ENCODE measurements at places on chromosomes 7 and 10.

- peak; percentile 97 for DNase-seq
Measured at GRCh38 chr7:63900394-63901203, 98.0 kb upstream of the ZNF722 start.

GRCh38 chr10:12466704-12467305, 117.5 kb downstream of the CAMK1D start:
- no peak for DNase-seq

DNA sequence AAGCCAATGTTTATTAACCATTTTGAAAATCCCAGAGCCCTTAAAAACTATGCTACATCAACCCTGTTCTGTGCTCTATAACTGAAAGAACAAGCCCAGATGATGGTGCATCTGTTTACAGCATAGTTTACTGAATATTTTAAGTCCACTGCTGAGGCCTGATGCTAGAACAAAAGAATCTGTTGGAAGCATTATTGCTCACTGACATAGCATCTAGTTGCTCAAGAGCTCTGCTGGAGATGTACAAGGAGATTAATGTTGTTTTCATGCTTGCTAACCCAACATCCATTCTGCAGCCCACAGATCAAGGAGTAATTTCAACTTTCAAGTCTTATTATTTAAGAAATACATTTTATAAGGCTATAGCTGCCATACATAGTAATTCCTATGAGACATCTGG, 181.3 kb upstream of the FEZF1 start:
- no peak for DNase-seq

GRCh38 chr7:115516341-115516740, 514.2 kb downstream of the TFEC start:
- no peak for DNase-seq

DNA sequence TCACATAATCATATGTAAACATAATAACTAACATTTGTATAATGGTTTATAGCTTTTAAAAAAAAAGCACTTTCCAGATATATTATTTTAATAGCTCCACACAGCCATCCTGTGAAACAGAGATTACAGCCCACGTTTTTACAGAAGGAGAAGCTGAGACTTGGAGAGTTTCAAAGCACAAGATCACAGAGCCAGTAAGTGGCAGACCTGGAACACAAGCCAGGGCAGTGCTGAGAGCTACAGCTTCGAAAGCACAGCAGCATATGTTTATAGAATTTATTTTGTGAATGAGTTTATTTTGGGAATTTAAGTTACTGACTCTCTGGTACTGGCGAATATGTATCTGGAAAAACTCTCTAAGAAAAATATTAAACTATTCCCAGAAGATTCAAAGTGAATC, 149.4 kb downstream of the HDAC9 start:
- DNase-seq, result no peak

DNA sequence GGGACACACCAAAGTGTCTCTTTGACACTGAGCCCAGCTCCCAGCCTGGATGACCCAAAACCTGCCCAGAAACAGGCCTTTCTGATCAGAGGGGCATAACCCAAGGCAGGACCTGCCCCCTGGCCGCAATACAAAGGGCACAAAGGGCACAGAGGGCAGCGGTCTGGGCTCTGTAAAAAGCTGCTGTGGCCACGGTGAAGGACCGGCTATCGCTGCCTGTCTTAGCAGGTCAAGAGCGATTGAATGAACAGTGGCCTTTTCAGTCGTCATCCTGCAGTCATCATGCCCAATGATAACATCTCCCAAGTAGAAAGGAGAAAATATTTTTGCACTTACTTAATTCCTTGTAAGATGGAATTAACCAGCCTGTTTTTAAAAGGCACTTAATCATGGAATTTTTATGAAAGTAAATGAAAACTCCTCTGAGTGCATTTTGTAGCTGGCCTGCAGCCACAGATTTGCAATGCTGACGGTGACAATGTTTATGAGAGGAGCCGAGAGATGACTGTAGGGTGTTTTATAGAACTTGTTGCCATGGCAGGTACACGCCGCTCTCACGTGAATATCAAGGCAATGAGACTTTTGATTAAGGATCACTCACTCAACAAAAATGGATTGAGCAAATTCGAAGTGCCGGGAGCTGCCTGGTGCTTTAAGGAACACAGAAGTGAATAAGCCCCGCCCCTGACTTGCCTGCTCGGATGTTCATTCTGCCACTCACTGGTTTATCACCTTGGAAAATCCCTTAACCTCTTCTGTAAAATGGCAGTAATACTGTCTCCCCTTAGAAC, 47.3 kb upstream of the BHLHA15 start:
- DNase-seq, result no peak

DNA sequence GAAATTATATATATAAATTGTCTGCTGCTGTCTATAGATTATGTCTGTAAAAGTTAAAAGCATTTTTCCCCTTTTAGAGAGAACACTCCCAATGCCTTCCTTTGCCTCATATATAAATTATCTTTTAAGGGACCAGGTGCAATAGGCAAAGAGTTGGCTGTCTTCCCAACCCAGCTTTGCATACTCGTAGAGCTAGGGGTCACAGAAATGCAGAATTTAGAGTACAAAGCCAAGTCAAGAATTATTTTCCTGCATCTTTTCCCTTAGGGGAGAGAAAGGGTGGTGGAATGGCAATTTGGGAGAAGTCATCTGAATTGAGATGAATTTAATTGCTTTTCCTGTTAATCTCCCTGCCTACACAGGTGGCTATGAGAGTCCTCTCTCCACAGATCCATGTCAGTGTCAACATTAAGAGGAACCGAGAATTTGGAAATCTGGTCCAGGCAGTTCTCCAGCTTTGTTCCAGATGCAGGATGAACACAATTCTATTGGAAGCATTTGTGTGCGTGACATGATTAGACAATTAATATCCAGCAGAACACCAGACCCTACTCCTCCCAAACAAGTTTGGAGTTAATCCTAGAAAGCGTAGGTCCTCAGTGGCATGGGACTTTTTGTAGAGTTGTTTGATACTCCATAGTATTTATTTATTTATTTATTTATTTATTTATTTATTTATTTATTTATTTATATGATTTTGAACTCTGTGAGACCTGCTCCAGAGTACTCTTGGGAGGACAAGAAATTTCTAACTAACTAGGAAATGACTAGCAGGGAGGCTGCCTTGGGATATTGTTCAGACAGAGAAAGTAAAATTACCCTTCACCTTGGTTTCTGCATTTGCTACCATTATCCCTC, 80.3 kb upstream of the SKAP2 start:
- no peak for DNase-seq

GRCh38 chr10:60986791-60987190, 42.8 kb upstream of the RHOBTB1 start:
- DNase-seq, result no peak

DNA sequence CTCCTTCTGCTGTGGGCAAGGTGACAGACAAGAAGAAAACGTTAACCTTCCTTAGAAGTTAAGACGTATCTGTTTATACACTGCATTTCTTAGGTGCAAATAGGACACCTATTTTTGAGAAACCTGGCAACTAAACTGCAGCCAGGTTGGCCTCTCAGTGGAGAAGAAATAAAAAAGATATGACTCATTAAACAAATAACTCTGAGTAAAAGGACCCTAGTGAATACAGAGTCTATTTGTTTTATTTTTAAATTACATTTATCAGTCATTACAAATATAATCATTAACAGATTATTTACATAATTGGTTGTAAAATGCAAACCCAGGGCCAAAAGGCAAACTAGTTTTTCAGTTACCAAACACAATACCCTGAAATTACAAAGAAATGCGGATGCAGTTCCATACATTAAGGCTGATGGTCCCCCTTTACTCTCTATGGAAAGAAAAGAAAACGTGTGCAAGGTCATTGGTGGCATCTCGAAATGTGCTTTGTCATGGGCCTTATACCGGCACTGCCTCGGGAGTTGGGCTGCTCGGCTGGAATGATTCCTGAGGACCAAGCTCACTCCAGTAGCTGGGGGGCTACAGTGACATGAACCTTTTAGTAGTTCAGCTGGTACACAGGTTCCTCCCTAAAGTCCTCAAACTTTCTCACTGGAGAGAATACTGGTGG, 38.4 kb downstream of the ADRB1 start:
- DNase-seq, result no peak

GRCh38 chr10:87760195-87760905, 57.7 kb downstream of the ATAD1 start:
- no peak for DNase-seq

DNA sequence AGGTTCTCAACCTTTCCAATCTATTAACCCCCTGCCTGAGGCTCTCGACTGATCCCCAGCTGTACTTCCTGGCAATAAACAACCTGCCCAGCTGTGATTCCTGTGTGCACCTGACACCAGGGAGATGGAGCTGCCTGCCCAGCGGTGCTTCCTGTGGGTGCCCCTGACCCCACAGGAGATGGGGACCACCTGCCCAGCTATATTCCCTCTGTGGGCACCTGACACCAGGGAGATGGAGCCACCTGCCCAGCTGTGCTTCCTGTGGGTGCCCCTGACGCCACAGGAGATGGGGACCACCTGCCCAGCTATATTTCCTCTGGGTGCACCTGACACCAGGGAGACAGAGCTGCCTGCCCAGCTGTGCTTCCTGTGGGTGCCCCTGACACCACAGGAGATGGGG, 184.0 kb downstream of the DIP2C start:
- DNase-seq, result no peak

DNA sequence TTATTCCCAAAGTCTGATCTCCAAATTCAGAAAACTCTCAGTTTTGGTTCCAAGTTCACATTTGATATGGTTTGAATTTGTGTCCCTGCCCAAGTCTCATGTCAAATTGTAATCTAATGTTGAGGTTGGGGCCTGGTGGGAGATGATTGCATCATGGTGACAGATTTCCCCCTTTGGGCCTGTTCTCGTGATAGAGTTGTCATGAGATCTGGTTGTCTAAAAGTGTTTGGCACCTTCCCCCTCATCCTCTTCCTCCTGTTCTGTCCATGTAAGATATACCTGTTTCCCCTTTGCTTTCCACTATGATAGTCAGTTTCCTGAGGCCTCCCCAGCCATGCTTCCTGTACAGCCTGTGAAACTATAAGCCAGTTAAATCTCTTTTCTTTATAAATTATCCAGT, 138.6 kb downstream of the ARL4A start:
- no peak for DNase-seq

- no peak for DNase-seq
Measured at GRCh38 chr7:6071406-6071805, 40.2 kb downstream of the ANKRD61 start.

GRCh38 chr10:132595854-132596253, 58.3 kb downstream of the INPP5A start:
- DNase-seq, result no peak

DNA sequence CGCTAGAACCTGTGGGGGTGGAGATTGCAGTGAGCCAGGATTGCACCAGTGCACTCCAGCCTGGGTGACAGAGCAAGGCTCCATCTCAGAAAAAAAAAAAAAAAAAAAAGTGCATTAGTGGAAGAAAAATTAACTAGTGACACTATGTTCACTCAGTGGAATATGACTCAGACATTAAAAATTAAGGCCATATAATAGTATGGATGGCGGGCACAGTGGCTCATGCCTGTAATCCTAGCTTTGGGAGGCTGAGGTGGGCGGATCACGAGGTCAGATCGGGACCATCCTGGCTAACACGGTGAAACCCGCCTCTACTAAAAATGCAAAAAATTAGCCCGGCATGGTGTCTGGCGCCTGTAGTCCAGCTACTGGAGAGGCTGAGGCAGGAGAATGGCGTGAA, 3.4 kb downstream of the PHYH start:
- no peak for DNase-seq

DNA sequence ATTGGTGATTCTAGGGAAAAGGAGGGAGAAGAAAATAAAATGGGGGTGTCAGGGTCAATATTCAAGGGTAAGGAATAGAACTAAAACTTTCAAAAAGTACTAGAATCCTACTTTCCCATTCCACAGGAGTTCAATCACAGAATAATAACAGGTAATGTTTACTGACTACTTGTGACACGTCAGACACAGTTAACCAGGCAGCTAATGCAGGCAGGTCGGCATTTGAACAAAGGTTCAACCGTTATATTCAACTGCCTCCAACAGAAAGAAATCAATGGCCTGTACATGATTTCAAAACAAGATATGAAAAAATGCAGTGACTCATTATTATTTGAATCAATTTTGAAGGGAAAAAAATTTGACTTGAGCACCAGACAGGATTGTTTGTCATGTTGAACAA, 3.1 kb downstream of the ASB15 start:
- no peak for DNase-seq

All from Ammon's horn (tissue), 1 donor.